ENCODE measurements at places on chromosomes 11 and 22.

DNA sequence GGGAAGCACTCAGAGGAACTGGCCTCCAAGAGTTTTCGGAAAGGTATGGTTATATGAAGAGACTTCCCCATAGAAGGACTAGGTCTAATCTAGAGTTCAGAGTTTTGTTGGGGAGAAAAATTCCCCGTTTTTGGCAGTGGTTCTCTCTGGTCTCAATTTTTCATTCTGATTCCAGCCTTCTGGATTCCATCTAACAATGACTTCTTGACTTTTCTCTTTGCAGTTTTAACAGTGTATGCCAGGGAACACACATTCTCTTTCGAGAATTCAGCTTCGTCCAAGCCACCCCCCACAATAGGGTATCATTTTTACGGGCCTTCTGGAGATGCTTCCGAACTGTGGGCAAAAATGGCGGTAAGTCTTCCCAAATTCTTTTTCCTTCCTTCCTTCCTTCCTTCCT lies 115.6 kb downstream of the CSTPP1 start:
- no peak for DNase-seq

DNA sequence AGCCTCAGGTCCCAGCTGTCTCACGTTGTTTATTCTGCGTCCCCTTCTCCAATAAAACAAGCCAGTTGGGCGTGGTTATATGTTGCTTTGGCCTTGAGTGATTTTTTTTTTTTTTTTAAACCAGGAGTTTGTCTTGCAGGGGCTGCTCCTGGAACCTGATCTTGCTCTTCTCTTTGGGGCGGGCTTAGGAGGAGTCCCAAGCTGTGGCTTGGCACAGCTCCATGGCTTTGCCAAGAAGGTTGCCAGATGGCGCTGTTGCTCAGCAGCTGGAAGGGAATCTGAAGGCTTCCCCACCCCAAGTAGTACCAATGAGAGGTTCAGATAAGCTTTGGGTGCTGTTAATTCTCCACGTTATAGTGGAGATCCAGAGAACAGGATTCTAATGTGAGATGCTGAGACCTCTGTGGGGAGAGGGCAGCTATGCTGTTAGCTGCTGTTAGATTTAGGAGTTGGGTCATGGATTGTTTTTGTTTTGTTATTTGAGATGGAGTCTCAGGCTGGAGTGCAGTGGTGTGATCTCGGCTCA lies 2.0 kb upstream of the FERMT3 start:
- DNase-seq: peak; percentile 88

DNA sequence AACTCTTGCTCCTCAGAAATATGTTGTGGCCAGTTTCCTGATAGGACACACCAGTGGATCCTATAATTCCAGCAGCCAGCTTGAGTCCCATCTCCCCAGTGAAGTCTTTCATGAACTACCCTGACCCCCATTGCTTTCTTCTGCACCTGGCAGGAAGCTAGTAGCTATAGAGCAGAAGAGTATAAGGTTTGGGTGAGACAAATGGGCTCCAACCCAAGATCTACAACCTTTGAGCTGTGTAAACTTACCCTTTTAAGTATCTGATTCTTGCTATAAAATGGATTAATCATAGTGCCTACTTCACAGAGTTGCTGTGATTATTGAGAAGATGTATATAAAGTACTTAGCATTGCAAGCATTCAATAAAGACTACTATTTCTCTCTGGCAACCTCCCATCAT lies 396.9 kb upstream of the CADM1 start:
- DNase-seq: no peak

DNA sequence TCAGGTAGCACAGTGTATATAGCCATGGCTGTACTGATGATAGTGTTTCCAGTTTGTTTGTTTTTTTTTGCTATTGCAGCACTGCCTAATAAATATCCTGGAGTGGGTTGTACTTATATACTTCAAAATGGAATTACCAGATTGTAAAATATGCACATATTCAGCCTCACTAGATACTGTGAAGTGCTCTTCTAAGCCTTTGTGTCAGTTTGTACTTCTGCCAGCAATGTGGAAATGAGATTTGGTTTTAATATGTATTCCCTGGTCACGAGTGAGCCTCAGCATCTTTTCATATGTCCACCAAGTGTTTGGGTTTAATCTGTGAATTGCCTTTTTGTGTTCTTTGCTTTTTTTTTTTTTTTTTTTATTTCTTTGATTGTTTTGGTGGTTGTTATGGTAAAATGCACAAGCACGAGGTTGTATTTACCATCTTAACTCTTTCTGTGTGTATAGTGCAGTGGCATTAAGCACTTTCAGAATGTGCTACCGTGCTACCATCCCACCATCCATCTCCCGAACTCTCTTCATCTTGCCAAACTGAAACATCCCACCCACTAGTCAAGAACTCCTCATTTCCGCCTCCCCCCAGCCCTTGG lies 34.9 kb downstream of the ST3GAL4 start:
- DNase-seq: no peak

DNA sequence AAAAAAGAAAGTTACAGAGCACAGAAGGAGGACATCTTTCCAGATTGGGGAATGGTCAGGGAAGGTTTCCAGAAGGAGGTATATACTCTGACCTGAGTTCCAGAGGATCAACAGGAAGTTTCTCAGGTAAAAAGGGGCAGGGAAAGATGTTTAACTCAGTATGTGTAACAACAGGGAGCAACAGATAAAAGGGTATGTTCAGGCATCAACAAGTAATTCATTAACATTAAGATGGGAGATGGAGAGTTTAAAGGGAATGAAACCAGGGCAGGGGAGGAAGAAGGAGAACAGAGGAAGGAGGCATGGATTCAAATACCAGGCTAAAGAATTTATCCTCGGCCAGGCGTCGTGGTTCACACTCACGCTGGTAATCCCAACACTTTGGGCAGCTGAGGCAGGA lies 2.5 kb upstream of the DENND5A start:
- DNase-seq: no peak

DNA sequence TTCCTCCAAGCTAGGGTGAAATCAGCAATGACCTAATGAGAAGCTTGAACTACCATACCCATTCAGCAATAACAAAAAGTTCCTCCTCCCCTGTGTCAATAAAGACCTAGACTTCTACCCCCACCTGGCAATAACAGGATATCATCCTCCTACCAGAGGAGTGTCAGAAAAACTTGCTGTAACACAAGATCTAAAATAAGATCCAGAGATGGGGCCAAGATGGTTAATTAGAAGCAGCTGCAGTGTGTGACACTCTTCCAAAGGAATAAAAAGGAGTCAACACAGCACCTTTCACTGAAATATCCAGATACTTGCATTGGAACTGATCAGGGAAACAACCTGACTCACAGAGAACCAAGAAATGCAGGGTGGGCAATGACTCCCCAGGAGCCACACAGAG lies 84.4 kb upstream of the ARHGAP42 start:
- peak; percentile 67 for DNase-seq

- no peak for DNase-seq
These were observed 3.9 kb downstream of the PRDM11 start for GRCh38 chr11:45150301-45150700.

DNA sequence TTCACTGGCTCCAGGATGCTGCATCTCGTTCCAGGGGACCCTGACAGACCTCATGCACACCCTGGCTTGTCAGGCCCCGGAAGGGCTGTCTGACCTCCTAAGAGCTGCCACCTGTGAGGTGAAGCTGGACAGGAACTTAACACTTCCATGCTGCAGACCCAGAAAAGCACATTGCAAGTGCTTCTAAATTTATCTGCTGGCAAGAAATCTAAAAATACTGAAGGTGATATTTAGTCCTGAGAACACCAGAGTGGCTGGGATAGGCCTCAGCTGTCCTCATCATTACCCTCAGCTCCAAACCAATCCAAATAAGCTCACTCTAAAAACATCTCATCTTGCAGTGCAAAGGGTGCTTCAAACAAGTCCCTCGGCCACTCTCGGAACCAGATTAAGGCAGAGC lies 46.7 kb downstream of the ABTB2 start:
- DNase-seq: no peak

DNA sequence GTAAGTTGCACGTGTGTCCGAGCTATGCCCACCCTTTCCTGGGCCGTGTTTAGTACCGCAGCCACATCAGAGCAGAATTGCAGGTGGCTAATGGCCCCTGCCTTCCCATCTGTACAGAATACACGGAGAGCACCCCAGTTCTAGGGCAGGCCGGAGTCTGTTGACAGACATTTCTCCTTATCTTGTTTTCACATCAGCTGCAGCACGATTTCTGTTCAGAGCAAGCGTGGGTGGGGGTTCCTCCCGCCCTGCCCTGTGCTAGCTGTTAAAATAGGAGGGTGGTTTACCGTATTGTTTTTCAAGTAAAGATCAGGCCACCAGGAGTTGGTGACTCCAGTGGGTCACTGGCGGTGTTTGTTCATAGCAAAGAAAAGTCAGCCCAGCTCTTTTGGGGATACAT lies 41.1 kb downstream of the UBASH3B start:
- DNase-seq: no peak

DNA sequence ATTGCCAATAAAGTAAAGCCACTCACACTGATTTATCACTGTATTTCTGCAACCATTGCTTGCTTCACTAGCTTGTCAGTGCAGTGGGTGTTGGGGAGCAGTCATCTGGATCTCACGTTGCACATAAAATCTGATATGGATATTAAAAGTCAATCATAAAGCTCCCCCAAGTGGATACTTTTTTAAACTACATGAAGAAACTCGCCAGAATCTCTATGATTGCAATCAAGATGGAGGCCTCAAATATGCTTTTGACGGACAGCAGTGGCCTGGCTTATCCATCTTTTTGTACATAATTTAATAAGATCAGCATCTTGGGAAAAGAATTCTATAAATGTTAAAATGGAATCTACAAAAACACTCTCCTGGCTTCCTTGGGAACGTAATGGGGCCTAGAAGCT lies 137.7 kb downstream of the WT1 start:
- DNase-seq: no peak

DNA sequence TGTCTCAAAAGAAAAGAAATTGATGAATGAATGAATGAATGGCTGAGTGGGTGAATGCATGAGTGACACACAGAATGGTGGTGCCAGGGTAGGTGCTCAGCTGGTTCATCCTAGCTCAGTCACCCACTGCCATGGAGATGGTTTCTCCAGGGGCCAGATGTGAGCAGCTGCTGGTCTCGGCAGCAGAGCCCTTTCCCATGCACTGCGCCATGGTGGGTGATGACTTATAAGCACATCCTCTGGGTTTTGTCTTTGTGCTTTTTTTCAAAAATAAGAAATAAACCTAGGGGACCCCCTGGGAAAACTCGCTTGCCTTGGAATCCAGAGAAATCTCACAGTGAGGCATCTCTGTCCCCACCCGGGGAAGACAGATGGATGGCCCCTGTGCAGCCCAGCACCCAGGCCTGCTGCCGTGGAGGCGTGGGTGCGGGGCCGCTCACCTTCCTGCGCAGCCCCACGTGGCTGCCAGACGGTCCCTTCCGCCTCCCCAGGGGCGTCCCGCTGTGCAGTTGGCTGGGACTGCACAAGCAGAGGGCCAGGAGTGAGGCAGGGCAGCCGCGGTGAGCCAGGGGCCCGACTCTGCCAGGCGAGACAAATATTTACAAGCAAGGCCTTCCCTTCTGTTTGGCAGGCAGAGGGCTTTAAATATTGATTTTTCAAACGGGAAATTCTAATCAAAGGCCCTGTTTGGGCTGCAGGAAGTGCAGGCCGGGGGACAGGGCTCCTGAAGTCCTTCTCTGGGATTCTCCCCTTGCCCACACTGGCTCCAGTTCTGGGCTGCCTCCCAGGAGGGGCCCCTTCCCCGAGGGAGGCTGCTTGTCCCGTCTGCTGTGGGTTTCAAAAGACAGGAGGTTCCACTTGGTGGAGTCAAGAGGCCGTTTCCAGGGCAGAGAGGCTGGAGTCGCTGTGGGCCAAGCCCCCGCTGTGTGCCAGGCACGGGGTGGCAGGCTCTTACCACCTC lies 24.3 kb downstream of the MPPED1 start:
- DNase-seq: no peak

DNA sequence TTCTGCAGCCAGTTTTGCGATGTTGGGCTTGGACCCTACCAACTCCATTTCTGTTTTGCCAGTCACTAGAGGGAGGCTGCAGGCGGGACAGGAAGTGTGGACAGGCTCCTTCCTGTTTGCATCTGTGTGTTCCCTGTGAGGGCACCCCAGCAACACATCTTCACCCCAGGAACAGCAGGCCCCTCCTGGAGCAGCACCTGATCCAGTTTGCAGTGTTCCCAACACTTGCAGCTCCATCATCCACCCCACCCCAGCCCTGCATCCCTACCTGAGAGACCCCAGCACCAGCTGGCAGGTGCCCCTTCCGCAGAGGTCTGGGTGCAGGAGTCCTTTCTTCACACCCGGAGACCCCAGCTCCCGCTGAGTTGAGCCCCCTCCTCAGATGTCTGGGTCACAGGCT lies 7.4 kb upstream of the VSIG10L2 start:
- DNase-seq: no peak

- no peak for DNase-seq
These were observed 3.8 kb downstream of the RIC8A start for GRCh38 chr11:211295-211694.

- no peak for DNase-seq
These were observed 2.4 kb downstream of the CASP1 start for GRCh38 chr11:105032495-105032894.

GRCh38 chr22:27766679-27767078 lies 34.9 kb downstream of the MN1 start:
- DNase-seq: no peak

- DNase-seq: no peak
These were observed 34.7 kb upstream of the FCHSD2 start for GRCh38 chr11:73176874-73177155.

GRCh38 chr11:66570079-66570849 lies 1.9 kb upstream of the CTSF start:
- DNase-seq: no peak

- no peak for DNase-seq
These were observed 1342.8 kb downstream of the TBC1D22A start for GRCh38 chr22:48105259-48105658.

DNA sequence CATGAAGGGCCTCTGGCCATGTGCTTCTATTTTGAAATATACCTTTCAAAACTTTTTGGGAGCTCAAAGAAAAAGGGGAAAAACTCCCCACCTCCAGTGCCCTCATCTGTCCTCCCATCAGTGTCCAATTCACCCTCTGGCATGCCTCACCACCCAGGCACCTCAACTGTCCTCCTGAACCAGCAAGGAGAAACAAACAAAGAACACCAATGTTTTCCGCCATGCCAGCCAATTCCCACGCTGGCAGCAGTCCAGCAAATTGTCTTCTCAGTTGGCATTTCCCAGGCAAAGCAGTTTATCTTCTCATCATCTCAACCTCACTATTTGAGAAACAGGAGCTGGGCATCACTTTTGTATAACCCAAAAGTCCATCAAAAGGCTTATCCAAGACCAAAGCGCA lies 496.9 kb downstream of the SOX6 start:
- no peak for DNase-seq

GRCh38 chr11:26575946-26576345 lies 3.9 kb upstream of the MUC15 start:
- DNase-seq: no peak

- no peak for DNase-seq
These were observed 105.2 kb upstream of the SYT13 start for GRCh38 chr11:45391168-45391850.

Data from uterus (tissue), 4 donors.